ENCODE measurements at places on chromosomes 2 and 18. TPM values are rescaled to one million over a fixed set of nuclear protein-coding genes. Genes with fewer than 3 reads are reported as not detected.

- no peak for DNase-seq
Measured at GRCh38 chr2:181806039-181806392, 85.5 kb upstream of the ITPRID2 start.

DNA sequence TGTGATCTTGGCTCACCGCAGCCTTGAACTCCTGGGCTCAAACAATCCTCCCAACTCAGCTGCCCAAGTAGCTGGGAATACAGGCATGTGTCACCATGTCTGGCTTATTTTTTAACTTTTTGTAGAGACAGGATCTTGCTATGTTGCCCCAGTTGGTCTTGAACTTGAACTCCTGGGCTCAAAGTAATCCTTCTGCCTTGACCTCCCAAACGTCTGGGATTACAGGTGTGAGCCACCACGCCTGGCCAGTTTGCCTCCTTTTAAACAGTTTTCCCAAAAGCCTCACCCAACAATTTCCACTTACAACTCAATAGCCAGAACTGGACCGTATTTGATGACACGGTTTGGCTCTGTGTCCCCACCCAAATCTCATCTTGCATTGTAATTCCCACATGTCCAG lies 300.9 kb upstream of the STON1 start:
- no peak for DNase-seq

The SAP130 gene
- total RNA-seq, result 35.2 TPM

The DQX1 gene
- 0.57 TPM for total RNA-seq

The BOK gene
- 0.10 TPM for total RNA-seq

The GRHL1 gene
- 0.76 TPM for total RNA-seq

DNA sequence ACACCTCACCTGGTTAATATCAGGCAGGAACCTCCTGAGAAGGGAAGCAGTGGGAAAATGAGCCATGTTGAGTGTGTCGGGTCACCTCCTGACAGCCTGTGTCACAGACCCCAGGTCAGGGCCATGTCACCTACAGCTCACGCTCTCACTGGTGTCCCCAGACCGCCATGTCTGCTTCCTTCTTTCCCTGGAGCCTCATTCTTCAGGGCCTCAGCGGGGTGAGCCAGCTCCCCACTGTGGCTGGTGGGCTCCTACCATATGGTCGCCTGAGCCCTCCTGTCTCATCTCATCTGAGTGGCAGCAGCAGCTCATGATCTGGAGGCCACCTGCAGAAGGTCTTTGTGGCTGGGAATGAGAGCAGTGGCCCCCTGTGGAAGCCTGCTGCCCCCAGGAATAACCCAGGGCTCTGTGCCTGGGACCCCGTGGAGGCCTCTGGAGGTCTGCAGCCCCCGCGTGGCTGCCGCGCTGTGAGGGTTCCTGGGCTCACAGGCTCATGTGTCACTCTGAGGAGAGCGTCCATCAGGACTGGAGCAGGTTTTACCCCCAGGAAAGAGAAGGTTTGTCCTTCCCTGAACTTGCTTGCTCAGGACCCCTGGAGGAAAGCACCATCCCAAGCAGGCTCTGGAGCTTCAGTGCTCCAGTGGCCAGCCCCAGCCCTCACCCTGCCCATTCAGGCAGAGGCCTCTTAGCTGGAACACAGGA lies 56.4 kb downstream of the FAM168B start:
- no peak for DNase-seq

The KCNIP3 gene
- not detected for total RNA-seq

DNA sequence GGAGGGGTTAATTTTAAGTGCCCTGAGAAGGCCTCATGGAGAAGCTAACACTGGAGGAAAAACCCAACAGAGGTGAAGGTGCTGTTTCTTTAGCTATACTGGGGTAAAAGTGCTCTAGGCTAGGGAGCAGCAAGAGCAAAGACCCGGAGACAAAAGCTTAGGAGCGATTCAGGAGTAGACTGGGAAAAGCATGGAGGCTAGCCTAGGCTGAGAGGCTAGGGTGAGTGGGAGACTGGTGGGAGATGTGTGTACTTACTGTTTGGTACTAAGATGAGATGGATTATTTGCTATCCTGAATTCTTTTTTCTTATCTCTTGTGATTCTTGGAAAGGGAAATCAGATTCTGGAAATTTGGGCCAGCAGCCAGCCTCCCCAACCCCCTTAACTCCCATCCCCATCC lies 2.0 kb downstream of the GIGYF2 start:
- DNase-seq, result no peak

- DNase-seq, result no peak
Measured at GRCh38 chr18:44901283-44901682, 220.6 kb downstream of the SETBP1 start.

- no peak for DNase-seq
Measured at GRCh38 chr2:239297142-239298004, 103.4 kb downstream of the HDAC4 start.

DNA sequence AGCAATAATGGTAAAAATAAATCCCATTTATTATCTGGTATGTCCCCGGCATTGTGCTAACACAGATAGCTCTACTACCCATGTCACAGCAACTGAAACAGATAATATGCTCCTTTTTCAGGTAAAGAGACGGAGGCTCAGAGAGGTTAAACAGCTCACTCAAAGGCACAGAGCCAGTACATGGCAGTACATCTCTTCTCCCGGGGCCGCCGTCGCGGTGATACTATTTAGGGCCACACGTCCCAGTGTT lies 693 bp upstream of the PDK1 start:
- no peak for DNase-seq

The CYP27A1 gene
- total RNA-seq, result 0.39 TPM

DNA sequence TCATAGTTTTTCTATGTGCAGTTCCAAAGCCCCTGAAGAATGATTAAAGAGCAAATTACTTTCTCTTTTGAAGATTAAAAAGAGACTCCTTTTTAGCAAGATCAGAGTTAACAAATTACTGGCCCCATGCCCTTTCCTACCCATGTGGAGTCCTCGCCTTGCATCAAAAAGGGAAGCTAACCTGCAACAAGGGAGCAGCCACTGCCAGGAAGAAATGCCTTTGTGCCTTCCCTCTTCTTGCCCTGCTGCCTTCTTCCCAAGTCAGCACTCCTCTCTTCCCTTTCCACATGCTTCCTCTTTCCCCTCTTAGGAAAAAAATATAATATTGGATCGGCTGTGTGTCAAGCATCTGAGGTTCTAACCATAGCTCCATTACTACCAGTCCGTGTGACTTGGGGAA lies 37.1 kb upstream of the CYP1B1 start:
- DNase-seq, result no peak

DNA sequence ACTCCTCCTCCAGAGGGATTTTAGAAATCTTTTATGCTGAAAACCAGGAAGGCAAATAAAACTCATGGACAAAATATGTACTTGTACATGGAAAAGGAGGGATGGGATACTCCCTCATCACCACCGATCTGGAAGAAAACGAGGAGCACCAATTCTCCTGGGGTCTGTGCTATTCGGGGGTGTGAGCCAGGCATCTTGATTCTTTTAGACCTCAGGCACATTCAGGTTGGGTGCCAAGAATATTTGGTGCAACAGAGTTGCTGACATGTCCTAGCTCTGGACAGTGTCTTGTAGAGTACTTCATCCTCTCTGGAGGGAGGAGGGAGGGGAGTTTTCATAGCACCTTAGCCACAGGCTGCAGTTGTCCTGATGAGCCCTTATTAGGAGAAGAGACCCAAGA lies 163.0 kb downstream of the PRKCE start:
- no peak for DNase-seq

- no peak for DNase-seq
Measured at GRCh38 chr2:160474891-160475787, 18.5 kb downstream of the RBMS1 start.

DNA sequence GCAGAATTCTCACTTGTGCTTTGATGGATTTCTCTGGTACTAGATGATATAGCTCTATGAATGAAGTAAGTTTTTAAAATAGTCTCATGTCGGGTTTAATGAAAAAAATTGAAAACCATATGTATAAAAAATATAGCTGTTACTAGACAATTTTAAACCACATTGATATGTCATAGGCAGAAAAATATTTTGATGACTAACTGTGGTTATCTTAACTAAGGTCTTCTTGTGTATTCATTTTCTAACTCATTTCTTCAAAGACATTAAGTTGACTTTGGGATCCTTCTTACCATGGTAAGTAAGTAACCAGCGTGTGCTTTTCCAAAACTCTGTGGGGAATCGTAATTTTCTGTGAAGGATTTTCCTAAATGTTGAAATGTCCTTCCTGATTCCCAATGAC lies 160.9 kb upstream of the COL3A1 start:
- no peak for DNase-seq

GRCh38 chr2:45435316-45435715 lies 175.8 kb downstream of the SRBD1 start:
- DNase-seq, result no peak

The ANO7 gene
- 1.8 TPM for total RNA-seq

The WDR7 gene
- 48.0 TPM for total RNA-seq

The MYO5B gene
- 0.30 TPM for total RNA-seq

The C2orf15 gene
- 1.0 TPM for total RNA-seq

The SLC14A1 gene
- total RNA-seq, result 6.1 TPM

DNA sequence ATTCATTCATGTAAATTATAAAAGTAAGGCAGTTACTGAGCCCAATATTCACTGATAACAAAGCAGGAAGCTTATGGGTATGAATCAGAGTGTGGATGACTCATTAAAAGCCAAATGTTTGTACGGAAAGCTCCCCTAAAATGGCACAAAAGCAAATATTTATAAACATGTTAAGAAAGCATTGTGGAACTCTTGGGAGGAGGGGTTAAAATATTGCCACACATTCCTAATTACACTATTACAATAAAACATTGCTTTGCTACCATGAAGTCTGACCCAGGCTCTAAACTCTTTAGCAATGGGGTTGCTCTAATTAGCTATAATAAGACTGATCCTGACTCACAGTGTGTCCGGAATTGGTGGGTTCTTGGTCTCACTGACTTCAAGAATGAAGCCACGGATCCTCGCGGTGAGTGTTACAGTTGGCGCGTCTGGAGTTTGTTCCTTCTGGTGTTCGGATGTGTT lies 110.9 kb downstream of the NAB1 start:
- DNase-seq, result no peak
